ENCODE measurements at places on chromosomes 2 and 18.

DNA sequence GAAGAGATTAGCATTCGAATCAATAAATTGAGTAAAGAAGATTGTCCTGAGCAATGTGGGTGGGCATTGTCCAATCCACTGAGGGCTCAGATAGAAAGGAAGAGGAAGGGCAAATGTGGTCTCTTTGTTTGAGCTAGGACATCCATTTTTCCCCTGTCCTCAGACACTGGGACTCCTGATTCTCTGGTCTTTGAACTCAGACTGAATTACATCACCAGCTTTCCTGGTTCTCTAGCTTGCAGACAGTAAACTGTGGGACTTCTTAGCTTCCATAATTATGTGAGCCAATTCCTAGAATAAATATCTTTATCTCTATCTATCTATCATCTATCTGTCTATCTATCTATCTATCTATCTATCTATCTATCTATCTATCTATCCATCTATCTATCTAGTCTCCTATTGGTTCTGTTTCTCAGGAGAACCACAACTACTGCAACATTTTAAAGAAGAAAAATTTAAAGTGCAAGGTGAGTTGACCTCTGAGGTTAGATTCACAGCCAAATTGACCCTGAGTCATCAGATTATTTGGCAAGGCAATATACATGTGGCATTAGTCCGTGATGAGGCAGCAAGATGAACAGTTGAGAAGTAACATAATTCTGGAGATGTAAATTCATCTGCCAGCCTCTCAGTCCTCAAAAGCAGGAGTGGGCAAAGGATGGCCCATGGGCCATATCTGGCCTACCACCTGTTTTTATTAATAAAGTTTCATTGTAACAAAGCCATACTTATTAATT lies 191.4 kb downstream of the PDE11A start:
- DNase-seq: no peak

DNA sequence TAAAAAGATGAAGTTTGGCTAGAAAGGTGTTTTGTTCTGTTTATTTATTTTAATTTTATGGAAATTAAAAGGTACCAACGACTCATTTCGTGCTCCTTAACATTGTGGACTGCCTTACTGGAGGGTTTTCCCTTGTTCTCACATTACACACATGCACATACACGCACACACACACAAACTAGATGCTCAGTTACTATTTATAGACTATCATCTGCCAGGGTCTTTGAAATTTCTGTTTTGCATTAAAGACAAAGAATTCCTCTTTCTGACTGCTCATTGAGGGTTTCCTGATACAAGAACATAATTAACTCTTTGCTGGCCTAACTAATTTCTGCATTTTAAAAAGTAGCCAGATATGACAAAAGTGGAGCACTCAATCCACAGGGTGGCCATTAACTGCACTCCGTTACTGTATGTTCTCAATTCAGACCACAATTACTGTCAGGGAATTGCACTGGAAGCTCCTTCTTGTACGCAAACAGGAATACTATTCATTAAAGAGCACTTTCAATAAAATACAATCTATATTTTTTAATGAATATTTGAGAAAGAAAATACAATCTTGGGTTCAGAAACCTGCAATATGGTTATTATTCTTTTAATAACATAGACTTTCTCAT lies 366.9 kb upstream of the GALNT5 start:
- DNase-seq: no peak

GRCh38 chr2:120951693-120952092 lies 216.0 kb downstream of the GLI2 start:
- no peak for DNase-seq

DNA sequence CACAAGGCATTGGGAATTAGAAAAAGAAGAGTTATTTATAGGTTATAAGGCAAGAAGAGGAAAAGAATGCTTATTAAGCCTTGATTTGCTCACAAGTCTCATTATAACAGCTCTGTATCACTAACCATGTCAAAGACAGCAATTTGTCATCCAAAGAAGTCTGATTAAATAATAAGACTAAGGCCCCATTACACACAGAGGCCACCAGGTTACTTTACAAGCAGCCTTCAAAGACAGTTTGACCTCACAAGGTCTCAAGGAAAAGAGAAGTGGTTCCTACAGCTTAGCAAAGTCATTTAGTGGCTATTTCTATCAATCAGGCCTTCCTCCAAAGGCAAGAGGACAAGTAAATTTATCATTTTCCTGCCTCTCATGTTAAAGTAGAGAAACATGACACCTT lies 188.5 kb downstream of the MBD2 start:
- no peak for DNase-seq

DNA sequence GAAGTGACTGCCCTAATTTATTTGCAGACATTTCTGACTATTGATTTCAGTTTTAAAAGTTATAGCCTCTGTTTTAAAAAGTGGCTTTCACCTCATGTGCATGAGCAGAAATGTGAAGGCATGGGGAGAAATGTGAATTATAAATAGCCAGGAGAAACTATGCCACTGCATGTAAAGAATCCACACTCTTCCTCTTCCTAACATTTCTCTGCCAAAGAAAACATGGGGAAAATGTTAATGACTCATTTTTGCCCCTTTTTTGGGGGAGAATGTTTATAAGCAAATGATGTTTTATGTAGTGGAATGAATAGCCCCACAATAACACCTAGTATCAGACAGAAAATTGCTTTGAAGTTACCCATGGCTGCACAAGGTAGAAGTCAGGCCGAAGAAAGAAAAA lies 249.0 kb upstream of the TANK start:
- DNase-seq: no peak

DNA sequence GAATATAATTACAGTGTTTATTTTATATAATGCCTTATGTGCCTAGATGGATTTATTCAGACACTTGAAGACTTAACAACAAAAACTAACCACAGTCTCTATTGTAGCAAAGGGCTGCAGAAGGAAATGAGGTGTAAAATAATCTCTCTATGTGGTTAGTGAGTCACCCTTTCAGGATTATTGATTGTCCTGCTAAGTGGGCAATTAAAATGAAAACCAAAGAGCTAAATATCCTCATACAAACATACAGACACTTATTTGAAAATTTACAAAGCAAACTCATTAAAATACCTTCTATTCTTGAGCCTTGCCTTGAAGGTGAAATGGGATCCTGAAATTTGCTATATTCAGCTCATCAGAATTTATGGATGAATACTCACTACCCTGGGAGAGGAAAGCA lies 27.7 kb upstream of the DCC start:
- no peak for DNase-seq

GRCh38 chr18:3219631-3220335 lies at the start of gene MYOM1:
Gene MYOM1, minus strand, starts transcription at chr18:3219968. Its CDS starts 4,745 bp downstream, at chr18:3215223.
- no peak for DNase-seq

- DNase-seq: no peak
These were observed 240.6 kb upstream of the CTAGE1 start for GRCh38 chr18:22658318-22658717.

DNA sequence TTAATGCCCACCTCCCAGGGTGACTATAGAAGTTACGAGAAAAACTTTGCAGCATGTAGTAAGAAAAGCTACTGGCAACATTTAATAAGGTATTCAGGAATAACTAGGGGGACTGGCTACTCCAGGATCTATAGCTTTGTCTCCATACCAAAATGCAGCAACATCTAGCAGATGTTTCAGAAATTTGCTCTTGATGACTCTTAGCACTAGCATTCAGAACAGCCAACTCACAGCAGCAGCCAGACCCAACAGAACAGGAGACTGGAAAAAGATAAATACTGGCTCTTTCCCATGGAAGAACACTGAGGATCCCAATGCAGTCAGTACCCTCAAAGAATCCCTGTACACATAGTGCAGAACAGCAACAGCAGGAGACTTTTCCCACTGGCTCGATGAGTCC lies 105.0 kb downstream of the PRKRA start:
- DNase-seq: no peak

- no peak for DNase-seq
These were observed 19.8 kb downstream of the MYL12B start for GRCh38 chr18:3281456-3282400.

DNA sequence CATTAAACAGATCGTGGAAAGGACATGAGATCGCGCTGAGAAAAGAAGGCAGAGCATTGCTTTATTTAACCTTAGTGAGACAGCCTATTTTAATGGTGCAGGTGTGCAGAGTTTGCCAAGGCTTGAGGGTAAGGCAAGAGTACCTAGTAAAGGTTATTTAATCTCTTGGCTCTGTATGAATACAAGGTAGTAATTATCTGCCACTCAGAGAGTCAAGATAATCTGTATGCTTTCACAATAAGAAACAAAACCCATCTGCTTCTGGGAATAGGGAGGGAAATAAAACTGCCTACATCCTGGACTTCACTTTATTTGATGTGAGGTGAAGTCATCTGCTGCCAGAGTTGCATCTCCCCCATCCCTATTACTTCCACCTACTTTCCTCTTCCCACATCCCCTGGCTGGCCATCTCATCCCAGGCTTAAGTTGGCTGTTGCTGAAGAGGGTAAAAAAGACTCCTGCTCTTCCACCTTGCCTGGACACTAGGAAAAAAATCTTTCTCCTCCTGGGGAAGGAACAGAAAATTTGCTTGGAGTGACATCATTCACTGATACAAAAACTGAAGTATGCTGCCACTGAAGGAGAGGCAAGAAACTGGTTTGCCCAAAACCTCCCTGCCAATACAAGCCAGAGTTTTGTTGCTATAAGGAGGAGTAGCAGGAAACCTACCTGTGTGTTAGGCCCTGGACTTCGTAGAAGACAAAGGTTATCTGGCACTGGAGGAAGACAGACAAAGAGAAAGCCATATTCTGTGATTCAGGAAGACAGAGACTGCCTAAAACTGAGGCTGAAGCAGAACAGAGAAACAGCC lies 35.8 kb upstream of the ARHGAP25 start:
- no peak for DNase-seq

DNA sequence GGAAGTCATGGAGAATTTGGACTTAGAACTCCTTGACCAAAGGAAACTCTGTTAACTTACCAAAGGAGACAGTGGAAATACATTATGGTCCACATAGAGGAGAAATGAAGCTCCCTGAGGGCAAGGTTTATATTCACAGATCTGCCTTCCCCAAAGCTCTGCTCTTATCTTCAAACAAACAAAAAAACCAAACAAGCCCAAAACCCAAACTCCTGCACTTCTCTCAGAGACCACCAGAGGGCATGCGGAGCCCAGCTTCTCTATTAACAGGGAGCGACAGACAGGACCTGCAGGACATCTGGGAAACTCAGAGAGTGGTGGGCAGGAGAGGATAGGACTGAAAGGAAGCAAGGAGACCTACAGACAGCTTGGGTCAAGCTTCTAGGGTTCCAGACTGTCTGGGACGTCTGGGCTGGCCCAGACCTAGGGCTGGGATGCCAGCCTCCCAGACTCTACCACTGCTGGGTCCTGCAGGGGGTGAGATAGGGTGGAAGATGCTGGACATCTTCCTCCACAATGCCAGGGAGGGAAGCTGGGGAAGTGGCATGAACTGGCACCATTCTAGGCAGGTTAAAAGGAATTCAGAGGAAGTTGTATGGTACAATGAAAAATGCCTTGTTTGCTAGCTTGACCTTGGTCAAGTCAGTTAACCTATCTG lies 4.0 kb upstream of the WNT10A start:
- peak; percentile 62 for DNase-seq

- no peak for DNase-seq
These were observed 54.8 kb upstream of the CREB1 start for GRCh38 chr2:207474863-207475485.

DNA sequence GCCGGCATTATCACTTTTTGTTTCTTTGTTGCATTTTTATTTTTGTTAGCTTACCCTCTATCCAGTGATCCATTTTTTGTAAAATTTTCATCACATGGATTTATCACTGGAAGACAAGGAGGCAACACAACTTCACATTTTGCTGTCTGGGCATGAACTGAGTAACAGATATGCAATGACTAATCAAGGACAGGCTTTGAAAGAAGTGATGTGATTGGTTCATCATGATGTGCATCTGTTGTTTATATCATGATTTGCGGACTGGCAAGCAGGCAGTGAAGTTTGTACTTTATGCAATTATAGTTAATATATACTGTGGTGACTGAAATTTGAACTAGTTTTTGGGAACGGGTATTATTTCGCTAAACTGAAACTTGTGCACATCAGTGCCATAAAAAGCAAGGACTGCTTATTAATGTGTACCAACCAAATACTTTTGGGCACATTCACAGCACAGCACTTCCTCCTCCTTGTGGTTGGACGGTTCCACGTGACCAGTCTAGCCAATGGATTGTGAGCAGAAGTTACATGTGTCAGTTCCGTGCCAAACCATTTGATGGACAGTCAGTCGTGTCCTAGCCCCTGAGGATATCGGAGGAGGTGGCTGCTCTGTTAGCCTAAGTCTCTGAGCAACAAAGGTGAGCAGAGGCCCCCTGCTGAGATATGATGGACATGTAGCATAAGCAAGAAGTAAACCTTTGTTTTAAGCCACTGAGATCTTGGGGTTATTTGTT lies 201.4 kb upstream of the SIX2 start:
- DNase-seq: no peak

GRCh38 chr18:23134780-23135549 lies at the start of gene CABLES1:
Gene CABLES1, plus strand, starts transcription at chr18:23135485. Its CDS starts 278 bp downstream, at chr18:23135763.
- peak; percentile 16 for DNase-seq

DNA sequence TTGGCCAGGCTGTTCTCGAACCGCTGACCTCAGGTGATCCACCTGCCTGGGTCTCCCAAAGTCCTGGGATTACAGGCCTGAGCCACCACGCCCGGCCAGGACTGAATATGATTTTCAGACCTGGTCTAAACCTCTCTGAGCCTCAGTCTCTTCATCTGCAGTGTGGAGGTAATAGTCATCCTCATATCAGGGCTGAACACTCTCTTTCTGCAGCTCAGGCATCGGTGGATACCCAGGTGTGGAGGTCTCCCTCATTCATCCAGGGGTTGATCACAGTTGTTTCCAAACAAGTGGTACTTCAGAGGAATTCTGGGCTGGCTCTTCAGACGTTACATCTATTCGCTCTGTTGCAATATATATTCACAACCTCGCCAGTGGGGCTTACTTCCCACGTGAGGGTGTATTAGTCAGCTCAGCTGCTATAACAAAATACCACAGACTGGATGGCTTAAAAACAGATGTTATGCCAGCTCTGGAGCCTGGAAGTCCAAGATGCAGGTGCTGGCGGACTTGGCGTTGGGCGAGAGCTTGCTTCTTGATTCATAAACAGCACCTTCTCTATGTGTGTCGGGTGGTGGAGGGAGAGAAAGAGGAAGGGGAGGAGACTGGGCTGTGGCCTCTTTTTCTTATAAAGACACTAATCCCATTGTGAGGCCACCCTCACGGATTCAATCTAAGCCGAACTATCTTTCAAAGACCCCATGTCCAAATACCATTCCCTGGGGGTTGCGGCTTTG lies 2.9 kb upstream of the MBP start:
- DNase-seq: no peak

- DNase-seq: peak; percentile 54
These were observed 20.7 kb upstream of the MREG start for GRCh38 chr2:216034065-216034464.

GRCh38 chr2:55733335-55733734 lies 39.7 kb upstream of the PNPT1 start:
- DNase-seq: no peak

GRCh38 chr2:6948677-6949351 lies 31.6 kb downstream of the RNF144A start:
- no peak for DNase-seq

- no peak for DNase-seq
These were observed 17.3 kb upstream of the FHL2 start for GRCh38 chr2:105416156-105416555.

- DNase-seq: no peak
These were observed 18.0 kb upstream of the ACKR3 start for GRCh38 chr2:236551471-236552211.

- DNase-seq: peak; percentile 46
These were observed 62.2 kb downstream of the PAPOLG start for GRCh38 chr2:60818272-60818671.
